Substantia nigra (tissue), 51 donors: ENCODE measurements at places on chromosomes 4 and X.

DNA sequence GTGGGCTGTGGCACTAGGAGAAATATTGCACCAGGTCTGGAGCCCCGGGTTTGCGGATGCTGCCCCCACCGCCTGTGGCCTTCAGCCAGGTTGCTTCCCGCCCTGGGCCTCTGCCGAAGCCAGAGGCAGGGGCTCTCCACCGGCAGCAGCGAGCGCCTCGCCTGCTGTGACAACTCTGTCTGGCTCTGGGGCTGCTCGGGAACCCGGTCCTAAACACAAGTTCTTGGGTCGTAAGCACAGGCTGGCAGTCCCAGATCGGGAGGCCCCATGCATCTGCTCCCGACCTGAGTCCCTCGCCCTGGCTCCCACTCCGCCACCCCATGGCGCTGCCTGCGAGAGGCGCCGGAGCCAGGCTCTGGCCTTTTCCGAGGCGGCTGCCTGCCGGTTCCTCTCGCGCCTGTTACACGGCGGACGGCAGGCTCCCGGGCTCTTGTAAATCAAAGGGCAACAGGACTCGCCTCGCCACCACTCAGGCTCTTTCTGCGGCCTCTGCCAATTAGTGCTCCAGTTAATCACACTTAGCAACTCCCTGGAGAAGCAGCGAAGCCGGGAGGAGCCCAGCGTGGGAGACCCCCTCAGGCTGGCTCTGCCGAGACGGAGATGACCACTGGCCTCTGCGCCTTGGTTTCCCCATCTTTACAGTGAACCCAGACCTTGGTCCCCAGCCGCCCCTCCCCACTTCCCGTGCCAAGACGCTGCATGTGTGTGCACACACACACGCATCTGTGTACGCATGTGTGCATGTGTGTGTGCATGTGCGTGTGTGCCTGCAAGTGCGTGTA is 109.2 kb downstream of the DCTD start:
- no peak for DNase-seq

DNA sequence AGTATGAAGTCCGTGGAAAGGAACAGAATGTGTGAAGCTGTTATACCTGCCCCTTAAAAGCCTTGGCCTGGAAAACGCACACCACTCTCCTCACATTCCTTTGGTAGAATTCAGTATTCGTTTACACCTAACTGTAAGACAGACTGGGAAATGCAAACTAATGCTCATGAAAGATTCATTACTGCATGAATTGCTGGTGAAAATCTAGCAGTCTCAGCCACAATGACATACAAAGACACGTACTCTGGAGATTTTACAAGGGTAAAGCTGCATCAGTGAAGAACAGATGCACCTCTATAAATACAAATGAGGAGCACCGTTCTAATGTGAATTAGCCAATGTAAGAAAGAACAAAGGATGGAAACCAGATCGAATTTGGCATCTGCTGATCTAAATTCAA is 2051.3 kb downstream of the PCDH7 start:
- DNase-seq: no peak

DNA sequence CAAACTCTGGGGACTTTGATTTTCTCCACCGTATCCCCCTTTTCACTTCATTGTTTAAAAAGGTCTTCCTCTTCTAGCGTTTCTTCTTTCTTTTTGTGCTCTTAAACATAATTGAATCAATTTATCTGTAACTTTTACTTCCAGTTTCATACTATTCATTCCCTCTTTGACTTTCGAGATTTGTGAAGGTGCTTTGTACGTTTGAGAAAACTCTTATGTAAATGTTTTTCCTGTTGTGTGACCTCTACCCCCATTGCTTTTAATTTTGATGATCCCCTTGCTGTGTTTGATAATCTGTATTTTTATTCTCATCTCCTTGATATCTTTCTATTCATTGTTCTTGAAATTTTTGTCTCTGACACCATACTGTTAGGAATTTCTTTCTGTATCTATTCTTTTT is 4.8 kb downstream of the USP38 start:
- DNase-seq: no peak

GRCh38 chrX:318068-318738 is 393 bp downstream of the GTPBP6 start:
- no peak for DNase-seq

DNA sequence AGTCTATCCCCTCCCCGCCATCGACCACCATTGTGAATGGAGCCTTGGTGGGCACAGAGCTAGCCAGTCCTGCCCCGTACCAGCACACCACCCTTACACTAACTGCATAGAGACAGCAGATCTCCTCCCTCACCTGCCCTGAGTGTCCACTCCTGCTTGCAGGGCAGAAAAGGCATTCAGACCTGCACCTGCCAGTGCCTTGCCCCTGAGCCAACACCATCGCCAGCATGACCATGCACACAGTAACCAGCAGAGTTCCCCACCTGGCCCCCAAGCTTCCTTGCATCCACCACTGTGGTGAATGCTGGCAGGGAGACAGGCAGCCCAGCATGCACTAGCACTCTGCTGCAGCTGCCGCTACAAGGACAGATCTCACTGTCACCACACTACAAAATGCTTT is 397.1 kb downstream of the KLHL4 start:
- no peak for DNase-seq

DNA sequence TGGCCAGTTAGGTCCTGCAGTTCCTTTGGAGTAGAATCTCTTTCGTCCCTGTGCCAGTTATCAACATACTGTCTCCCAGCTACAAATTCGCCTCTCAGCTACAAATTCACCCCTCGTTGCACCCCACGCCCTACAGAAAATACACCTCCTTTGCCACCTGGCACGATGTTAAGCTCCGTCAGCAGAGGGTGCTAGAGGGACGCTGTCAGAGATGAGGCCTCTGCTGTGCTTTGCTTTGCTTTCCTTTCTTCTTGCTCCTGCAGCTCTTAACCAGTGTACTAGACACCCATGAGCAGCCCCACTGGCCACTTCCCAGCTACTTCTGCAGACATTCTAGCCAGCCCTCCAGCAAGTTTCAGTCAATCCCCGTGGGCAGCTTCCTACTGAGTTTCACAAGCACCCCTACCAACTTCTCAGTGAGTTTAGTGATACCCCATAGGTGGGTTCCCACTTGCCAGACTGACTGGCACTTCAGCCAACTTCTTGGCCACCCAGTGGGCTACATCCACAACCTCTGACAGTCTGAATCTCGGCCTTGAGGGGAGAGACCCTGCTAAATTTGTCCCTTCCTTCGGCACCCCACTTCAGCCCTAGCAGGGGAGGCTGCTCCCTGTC is 21.8 kb downstream of the HAUS3 start:
- DNase-seq: peak; percentile 75

DNA sequence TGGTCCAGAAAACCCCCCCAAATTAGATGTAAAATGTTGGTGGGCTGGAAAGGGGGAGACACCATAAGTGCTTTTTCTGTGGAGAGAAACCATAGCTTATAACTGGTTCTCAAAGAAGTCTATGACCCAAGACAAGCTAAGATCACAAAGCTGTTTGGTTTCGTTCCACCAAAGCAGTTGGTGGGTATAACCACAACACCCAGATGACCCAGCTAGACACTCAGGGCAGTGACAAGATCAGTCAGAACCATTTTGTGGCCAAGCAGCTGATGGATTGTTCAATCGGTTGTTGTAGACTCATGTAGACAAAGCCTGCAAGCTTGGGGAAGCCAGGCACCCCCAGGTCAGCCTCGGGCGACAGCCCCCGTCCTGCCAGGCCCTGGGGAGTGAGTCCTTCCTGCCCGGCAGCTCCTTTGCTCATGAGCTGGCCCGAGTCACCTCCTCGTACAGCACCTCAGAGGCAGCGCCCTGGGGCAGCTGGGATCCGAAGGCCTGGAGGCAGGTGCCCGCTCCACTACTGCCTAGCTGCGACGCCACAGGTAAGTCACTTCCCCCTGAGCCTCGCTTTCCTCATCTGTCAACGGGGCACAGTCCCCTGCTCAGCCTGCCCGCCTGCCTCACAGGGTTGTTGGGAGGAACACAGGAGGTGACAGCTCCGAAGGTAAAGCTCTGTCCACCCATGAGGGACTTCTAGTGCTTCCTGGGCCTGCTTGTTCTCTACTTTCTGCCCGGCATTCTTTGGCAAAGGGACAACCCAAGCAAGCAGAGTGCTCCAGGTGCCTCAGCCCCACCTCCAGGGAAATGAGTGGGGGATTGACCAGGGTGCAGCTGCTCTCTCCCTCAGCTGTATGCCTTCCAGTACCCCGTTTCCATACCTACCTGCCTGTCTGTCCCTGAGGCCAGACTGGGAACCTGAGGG is 65.2 kb upstream of the MTM1 start:
- no peak for DNase-seq

DNA sequence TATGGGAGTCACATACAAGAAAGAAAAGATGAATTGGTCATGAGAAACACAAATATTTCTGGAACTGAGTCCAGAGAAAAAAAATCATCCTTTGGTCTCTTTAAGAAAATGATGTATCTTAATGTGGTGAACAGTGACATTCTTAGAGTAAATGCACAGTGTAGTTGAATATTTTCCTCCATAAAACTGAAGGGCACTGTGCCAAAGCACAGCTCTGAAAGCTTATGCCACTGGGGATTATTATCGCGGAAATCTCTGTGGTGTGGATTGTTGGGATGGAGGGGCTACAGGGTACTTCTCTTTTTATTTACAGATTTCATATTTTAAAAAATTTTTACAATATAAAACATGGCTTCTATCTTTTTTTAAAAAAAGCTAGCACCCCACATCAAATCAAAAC is 908.1 kb downstream of the CCSER1 start:
- no peak for DNase-seq

- DNase-seq: no peak
Measured at GRCh38 chr4:171932238-171932637, 119.0 kb downstream of the GALNTL6 start.

DNA sequence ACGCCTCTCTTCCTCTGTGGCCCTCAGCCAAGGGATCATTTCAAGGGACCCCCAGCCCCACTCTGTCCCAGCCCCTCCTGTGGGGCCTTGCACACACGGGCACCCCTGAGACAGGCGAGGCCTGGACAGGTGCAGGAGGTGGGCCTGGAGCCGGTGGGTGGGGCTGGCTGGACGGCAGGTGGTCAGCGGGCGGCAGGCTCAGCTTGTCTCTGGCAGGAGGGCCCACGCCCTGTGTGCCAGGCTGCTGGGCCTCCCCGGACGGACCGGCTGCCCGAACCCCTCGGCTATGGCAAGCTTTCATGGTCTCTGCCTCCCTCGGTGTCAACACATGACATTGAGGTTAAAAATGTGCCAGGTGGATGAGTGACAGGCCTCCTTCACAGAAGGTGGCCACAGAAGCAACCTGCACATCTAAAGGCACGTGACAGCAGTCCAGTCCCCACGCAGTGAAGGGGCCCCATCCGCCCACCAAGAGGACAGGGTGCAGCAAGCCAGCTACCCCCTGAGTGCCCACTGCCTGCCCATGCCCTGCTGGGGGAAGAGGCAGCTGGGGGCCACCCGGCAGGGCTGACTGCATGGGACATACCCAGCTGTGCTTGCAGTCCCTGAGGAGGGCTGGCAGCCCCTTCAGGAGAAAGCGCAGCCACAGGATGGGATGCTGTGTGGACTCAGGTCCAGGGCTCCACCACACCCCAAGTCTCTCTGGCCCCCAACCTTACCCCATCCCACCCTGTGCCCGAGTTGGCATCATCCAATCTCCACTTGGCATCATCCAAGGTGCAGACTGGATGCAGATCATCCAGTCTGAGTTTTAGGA is 109.3 kb downstream of the FAM53A start:
- no peak for DNase-seq

- DNase-seq: no peak
Measured at GRCh38 chr4:121228848-121229247, 64.7 kb upstream of the TNIP3 start.

- no peak for DNase-seq
Measured at GRCh38 chr4:25865586-25865985, 2.8 kb upstream of the SEL1L3 start.

GRCh38 chr4:141899541-141899940 is 263.2 kb downstream of the IL15 start:
- DNase-seq: no peak

GRCh38 chr4:147840838-147841738 is 109.2 kb downstream of the ARHGAP10 start:
- DNase-seq: no peak

- no peak for DNase-seq
Measured at GRCh38 chr4:157550028-157550427, 329.5 kb downstream of the GRIA2 start.

DNA sequence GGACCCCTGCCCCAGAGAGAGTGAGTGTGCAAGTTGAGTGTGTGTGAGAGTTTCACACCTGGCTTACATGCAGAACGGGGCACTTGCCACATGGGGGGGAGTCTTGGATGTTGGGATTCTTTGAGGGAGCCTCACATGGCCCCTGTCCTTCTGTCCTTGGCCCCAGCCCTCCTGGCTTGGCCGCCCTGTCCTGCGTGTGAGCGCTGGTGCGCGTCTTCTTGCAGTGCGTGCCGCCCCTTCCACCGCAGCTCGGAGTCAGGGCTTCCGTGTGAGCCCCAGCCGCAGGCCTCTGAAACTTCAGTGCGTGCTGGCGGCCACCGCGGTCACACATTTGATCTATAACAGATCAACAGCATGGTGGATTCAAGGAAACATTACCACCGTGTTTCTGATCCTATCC is 30.1 kb upstream of the HGFAC start:
- no peak for DNase-seq

DNA sequence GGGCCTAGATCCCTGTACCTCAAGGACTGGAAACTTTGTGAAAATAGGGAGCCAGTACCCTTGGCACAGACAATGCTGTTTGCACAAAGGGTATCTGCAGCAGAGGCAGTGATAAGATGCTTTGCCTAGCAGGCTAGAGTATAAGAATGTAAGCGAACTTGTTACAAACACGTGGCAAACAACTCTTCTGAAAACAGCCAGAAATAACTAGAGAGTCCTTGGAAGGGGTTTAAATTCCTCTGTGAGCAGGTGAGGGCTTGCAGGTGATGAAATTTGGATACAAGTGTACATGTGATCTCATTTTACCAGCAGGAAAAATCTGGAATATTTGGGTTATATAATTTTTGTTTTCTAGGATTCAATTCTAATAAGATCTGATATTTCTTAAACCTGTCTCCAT is 18.6 kb upstream of the ACSL4 start:
- DNase-seq: no peak

- DNase-seq: no peak
Measured at GRCh38 chr4:189083769-189084168, 856.9 kb upstream of the FRG1 start.

- no peak for DNase-seq
Measured at GRCh38 chrX:7045238-7045955, 102.1 kb upstream of the STS start.
